ENCODE measurements at places on chromosomes 2 and 18.

- no peak for DNase-seq
Observed at GRCh38 chr18:35239314-35239713, 1.5 kb upstream of the ZNF397 start.

GRCh38 chr18:59469463-59470180 lies 110.6 kb upstream of the LMAN1 start:
- no peak for DNase-seq

- DNase-seq: no peak
Observed at GRCh38 chr18:35982409-35983114, 10.1 kb downstream of the RMP24 start.

DNA sequence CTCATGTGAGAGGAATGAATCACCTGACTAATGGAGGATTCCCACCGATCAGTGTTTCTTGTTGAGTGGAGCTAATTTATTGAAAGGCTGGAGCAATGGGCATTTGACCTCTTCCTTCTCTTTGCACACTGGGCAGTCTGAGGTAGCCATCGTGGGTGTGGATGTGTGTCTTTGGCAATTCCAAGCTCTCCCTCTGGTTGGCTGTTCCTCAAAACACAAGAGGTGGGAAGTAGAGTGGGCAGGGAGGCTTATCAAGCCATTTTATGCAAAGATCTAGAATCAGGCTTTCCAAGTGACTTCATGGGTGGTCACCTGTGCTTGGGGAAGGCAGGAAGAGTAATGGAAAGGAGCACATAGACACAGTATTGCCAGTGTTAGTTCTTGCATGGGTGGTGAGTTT lies 154.8 kb downstream of the INSIG2 start:
- peak; percentile 53 for DNase-seq
